Stimulated activated CD4-positive, alpha-beta T cell treated with anti-CD3 and anti-CD28 coated beads, Interleukin-15, amount 100 ng/mL, for 1 hour (primary cell): ENCODE measurements at places on chromosomes 6 and 20.

DNA sequence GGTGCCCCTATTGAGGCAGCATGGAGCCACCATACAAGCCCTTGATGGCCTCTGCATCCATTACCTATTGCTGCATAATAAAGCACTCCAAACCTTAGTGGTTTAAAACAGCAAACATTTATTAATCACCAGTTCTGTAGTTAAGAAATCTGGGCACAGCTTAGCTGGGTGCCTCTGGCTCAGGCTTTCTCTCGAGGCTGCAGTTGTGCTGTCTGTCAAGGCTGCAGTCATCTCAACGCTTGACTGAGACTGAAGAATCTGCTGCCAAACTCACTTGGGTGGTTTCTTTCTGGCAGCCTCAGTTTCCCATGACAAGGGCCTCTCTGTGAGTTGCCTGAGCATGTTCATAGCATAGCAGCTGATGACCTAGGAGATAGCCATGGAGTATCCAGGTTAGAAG is 207.4 kb upstream of the LRFN2 start:
- no peak for DNase-seq

DNA sequence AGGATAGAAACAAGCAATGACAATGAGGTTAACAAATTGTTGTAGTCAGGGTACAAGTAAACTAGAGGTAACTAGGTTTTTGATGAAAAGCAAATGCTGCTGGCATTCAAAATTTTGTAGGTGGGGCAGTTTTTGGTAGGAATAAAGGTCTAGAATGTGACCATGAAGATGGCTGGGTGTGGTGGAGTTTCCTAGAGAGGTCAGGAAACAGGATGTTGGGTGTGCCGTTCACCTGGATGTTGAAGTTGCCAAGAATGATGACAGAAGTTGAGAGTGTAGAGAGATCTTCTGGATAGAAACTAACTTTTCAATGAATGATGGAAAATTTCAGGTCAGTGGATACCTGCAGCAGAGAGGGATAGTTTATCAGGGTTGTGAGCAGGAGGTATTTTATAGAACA is 22.7 kb downstream of the MAPK14 start:
- DNase-seq: no peak

GRCh38 chr6:10722570-10722819 is 375 bp upstream of the TMEM14C start:
- no peak for DNase-seq

- DNase-seq: no peak
Observed at GRCh38 chr20:37759052-37759553, 65.3 kb downstream of the CTNNBL1 start.

DNA sequence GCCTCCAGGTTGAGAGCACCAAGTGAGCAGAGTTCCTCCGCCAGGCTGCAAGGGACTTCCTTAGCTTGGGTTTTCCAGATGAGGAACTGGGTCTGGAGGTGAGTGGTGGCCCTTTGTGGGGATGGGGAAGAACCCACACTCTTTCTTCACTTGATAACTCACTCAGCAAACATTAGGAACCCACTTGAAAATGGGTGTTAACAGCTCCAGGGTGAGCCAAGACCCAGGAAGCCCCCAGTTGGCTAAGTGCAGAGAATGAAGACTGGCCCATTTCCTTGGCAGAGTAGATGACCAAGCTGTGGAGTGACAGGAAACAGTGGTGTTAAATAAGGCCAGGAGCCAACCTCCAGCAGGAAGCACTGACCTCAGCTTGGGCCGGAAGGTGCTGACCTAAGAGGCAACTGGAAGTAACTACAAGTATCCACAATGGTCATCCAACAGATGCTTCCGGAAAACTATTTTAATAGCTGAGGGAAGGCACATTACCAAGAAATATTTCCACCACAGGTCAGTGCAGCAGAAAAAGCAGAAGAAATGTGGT is 22.7 kb downstream of the MRPL14 start:
- DNase-seq: no peak

GRCh38 chr20:7015257-7015656 is 247.8 kb downstream of the BMP2 start:
- DNase-seq: no peak

GRCh38 chr6:89047473-89047872 is 33.1 kb upstream of the PNRC1 start:
- no peak for DNase-seq

DNA sequence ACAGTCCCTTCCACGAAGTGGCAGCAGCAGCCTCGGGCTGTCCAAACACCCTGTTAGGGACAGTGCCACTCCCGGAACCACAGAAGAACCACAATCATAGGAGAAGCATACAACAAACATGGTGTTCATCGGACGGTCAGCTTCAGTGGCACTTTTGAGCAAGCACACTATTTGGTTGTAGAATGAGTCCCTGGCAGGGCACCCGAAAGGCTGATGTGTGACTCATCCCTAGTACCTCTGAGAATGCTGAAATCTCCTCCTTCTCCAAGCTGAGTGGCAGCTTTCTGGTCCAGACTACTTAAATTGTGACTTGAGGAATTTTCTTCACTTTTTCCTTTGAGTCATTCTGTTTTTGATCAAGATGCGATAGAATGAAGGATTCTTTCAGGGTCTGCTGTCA is 282.5 kb downstream of the ESR1 start:
- no peak for DNase-seq

DNA sequence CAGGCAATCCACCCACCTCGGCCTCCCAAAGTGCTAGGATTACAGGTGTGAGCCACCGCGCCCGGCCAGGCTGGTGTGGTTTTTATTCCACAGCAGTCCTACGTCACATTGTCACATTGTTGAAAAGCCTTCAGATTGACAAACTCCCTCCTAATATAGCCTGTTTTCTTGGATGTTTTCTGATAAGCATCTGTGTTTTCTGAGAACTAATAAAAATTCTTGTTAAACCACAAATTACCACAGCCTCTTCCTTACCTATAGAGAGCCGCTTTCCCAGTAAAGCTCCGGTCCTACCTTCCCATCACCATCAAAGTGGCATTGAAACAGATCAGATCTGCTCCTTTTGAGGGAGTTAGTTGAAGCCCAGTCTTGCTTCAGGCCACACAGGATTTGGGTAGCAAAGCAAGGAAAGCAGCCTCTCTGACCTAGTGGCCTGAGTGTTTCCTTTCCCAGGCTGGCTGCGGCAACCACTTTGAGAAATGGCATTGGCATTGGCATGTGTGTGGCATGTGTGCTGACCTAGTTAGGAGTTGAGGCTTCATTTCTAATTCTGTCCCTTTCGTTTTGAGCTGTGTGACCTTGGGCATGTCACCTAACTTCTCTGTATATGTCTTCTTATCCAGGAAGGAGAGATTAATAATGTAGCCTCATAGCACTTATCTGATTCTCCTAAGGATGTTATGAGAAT is 1.7 kb upstream of the PKIG start:
- no peak for DNase-seq

- no peak for DNase-seq
Observed at GRCh38 chr6:53691252-53691651, 25.7 kb upstream of the KLHL31 start.

DNA sequence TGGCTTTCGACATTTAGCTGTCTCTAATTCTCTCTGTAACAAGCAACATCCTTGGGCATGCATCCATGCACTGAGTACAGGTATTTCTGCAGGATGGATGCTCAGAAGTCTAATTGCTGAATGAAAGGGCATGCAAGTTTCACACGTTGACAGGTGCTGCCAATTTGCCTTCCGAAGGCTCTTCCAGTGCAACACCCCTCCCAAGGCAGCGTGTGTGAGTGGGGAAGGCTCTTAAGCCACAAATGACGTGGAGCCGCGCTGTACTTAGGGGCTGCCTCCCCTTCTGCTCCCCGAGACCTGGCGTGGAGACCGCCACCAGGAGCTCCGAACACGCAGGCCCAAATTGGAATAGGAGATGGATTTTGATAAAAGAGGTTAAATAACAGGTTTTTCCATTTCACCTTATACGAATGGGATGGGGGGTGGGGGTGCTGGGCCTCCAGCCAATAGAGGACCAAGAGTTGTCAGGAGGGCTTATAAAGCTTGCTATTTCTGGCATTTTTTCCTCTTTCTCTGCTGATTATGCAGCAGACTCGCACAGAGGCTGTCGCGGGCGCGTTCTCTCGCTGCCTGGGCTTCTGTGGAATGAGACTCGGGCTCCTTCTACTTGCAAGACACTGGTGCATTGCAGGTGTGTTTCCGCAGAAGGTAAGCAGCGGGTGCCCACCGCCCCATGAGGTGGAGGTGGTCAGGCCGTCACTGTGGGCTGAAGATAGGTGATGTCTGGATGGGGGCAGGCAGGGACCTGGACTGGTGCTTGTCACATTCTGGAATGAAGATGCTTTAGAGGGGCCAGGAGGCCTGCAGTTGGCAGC is 30.9 kb downstream of the TOX2 start:
- no peak for DNase-seq

- no peak for DNase-seq
Observed at GRCh38 chr20:61940491-61940890, 125.2 kb downstream of the TAF4 start.

DNA sequence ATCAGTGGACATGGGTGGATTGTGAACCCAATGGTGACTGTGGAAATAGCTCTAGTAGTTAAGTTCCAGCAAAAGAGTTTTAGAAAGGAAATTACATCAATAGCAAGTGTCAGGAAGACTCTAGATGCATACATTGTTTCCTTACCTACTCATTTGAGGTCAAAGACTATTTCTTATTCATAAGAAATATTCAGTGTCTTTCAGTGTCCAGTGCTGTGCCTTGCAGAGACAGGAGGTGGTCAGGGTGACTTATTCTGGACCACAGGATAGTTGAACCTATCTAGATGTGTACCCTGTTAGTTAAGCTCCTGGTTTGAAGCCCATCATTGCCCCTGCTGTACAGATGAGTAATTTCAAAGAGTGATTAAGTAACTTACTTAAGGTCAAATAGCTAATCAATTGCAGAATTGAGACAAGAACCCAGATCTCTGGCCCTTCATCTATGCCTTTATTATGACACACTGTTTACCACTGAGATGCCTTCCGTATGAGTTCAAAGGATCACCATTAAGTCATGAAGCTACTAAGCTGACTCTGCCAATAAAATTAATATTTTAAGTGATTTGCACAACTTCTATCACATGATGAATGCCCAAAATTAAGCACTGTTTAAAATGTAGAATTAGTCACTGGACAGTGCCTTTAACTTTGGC is 136.1 kb downstream of the PDSS2 start:
- no peak for DNase-seq

GRCh38 chr20:11012975-11013374 is 339.2 kb upstream of the JAG1 start:
- no peak for DNase-seq

GRCh38 chr6:73421534-73421933 is 26.9 kb downstream of the DDX43 start:
- no peak for DNase-seq

DNA sequence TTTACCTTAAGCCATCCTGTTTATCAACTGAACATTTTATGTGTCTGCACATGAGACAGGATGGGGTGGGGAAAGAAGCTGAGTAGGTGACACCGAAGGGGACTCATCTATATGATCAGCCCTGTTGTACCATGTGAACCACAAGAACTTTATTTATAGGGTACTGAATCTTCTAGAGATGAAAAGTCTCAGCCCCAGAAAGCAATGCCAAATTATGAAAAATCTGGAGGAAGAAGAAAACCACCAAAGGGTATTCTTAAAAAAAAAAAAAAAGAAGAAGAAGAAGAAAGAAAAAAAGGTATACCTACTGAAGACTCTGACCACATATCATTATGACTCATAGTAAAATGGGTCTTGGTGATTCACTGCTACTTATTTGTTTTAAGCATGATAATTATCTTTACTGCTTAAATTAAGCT is 39.8 kb upstream of the HBS1L start:
- no peak for DNase-seq

GRCh38 chr6:130923350-130923749 is 96.1 kb downstream of the SMLR1 start:
- DNase-seq: no peak

GRCh38 chr20:8043687-8044282 is 24.2 kb upstream of the TMX4 start:
- no peak for DNase-seq

- no peak for DNase-seq
Observed at GRCh38 chr20:4953881-4954280, 47.4 kb downstream of the SLC23A2 start.

DNA sequence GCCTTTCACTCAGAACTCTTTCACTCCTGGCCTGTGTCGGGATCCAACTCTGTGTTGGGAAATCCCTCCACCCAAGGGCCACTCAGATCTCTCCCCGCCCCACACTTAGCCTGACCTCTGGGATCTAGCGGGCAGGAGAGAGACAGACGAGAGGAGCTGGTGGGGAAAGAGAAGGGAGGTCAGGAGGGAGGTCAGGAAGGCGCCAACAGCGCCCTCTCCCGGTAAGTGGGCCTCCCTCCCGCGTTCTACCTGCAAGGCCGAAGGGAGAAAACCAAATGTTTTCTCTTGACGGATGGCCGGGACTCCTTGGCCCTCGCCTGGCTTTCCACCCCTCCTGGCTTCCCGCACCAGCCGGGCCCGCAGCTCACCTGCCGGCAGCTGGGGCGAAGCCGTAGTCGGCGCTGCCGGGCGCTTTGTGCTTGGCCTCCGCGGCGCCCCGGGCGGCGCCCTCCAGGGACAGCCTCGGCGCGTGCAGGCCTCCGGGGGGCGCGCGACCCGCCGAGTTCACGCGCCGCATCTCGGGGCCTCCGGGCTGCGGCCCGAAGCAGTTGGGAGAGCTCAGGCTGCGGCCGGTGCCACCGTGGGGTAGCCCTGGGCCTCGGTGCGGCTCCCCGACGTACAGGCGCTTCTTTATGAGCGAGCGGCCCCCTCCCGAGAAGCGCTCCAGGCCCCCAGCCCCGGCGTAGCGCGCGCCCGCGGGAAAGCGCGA is 38.2 kb downstream of the C6orf132 start:
- peak; percentile 40 for DNase-seq

GRCh38 chr6:3046295-3046694 is 22.0 kb upstream of the RIPK1 start:
- DNase-seq: no peak

DNA sequence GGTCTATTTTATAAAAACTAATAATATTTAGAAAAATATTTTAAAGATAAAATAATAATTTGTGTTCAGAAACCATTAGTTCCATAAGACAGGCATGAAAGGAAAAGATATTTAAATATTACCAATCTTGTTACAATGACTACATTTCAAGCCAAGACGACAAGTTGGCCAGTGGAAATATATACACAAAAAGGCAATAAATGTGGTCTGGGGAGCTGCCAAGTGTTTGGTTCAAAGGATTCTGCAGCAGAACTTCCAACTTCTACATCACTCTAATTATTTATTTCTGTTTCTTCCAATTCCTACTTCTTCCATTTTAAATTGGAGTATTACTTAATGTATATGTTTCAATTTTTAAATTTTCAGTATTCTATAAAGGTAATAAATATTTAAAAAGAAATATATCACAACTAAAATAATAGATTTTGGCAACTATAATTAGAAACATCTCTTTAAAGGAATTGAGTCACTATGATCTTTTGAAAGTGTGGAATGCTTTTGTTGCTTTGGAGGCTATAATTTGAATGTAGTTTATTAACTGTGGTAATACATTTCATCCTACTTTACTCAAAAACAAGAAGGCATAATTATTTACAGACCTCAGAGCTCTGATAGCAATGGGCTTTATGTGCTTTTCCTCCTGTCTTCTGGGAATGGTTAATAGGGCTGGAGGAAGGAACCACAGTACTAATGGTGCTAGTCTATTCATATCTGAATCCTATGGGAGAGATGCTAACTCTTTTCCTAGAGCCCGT is 129.7 kb upstream of the FAM184A start:
- DNase-seq: no peak

- DNase-seq: no peak
Observed at GRCh38 chr6:105821027-105821426, 265.1 kb upstream of the PRDM1 start.
